ENCODE measurements at places on chromosomes 13 and 19.

- no peak for DNase-seq
Measured at GRCh38 chr13:105232439-105232838, 1303.0 kb downstream of the EFNB2 start.

DNA sequence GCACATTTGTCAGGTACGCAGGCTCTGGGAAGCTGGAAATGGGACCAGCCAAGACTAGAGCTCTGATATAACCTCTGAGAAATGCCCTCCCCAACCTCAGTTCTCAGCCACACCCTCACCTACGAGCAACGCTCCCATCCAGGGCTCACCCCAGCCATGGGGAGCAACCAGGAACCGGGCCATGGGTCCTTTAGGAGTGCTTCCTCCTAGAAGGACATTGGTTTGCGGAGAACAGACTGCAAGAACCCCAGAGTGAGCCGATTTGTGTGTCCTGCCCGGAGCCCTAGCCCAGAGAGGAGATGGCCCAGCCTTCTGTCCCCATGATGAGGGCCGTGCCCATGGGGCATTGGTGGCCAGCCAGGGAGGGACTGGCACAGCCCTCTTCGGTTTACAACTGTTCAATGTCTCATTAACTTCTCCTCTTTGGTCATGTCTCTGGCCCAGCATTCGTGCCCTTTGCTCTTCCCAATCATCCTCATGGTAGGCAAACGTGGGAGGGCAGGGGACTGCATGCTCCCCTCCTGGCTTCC is 32.9 kb upstream of the IGSF23 start:
- DNase-seq: no peak

GRCh38 chr13:50713523-50714248 is 129.8 kb downstream of the DLEU7 start:
- DNase-seq: no peak

GRCh38 chr13:108268466-108269112 is 929 bp upstream of the TNFSF13B start:
- no peak for DNase-seq

DNA sequence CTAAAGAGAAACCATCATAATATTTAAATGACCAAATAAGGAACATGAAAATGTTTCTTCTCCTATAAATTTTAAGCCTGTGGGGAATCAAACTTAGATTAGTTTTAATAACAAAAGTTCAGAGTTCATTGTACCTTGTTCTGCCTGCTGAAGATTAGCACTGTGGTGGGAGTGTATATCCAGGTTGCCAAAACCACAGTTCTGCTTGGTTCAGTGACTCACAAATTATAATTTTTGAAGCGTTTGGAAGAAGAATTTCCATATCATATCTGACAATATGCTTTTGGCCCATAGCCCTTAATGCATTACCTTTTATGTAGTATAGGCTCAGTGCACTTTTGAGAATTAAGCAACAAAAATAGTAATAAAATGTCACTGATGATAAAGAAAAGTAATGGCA is 545.2 kb downstream of the GPC6 start:
- DNase-seq: no peak

DNA sequence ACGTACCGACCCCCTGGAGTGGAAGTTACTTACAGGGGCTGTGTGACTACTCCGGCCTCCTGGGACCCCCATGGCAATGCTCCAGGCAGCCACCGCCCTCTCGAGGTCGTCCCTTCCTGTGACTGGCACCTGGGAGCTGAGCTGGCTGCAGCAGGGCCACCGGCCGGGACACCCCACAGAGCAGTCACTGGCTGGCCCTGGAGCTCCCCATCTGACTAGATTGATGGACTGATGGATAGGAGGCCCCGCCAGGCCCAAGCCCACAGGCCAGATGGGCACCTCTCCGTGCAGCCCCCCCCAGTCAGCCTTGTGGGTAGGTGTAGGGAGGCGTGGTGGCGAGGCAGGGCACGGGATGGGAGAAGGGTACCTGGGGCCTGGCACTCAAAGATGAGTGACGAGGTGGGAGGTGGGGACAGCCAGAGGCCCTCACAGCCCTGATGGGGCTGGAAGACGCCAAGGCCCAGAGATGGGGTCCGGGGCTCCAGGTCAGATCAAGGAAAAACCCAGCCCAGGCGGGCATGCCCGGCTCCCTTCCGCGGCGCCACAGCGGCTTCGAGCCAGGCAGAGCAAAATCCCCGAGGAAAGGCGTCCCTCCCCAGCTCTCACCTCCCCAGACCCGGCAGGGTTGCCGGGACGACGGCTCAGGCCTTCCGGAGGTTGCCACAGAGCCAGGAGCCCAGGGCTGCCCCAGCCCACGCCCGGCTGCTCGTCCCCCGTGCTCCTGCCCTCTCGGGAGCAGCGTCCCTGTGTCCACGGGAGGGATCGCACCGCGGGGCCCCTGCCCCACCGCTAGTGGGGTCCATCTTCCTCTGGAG is 8.4 kb downstream of the SLC39A3 start:
- DNase-seq: no peak

- DNase-seq: no peak
Measured at GRCh38 chr19:2633693-2634075, 68.8 kb downstream of the GNG7 start.

- DNase-seq: no peak
Measured at GRCh38 chr13:102472650-102473049, 70.8 kb upstream of the FGF14 start.

DNA sequence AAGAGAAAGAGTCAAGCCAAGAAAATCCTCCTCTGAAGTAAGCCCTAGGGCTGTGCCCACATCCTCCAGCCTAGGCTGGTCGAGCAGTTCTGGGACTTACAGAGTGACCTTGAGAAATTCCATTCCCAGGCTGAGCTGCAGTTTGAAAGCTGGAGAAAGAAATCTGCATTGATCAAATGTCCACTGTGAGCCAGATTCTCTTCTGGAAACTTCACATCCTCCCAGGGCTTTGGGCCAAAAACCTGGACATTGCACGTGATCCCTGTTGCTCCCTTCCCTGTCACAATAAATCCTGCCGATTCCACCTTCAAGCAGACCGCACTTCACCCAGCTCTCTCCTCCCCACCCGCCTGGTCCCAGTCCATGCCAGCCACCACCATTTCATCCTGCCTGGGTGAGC is 15.7 kb downstream of the TMEM143 start:
- DNase-seq: no peak

GRCh38 chr19:49150106-49150943 is 4.9 kb downstream of the HRC start:
- peak; percentile 77 for DNase-seq

DNA sequence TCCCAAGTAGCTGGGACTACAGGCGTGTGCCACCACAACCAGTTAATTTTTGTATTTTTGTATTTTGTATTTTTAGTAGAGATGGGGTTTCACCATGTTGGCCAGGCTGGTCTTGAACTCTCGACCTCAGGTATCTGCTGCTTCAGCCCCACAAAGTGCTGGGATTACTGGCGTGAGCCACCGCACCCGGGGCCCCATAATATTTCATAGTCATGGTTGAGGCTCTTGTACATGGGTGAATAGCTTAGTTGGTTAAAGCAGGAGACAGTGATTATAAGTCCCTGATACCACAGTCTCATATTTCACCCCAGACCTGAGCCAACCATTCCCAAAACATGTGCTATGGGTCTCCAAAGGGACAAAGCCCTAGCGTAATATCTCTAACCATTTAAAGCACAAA is 26.1 kb downstream of the MBNL2 start:
- DNase-seq: no peak

DNA sequence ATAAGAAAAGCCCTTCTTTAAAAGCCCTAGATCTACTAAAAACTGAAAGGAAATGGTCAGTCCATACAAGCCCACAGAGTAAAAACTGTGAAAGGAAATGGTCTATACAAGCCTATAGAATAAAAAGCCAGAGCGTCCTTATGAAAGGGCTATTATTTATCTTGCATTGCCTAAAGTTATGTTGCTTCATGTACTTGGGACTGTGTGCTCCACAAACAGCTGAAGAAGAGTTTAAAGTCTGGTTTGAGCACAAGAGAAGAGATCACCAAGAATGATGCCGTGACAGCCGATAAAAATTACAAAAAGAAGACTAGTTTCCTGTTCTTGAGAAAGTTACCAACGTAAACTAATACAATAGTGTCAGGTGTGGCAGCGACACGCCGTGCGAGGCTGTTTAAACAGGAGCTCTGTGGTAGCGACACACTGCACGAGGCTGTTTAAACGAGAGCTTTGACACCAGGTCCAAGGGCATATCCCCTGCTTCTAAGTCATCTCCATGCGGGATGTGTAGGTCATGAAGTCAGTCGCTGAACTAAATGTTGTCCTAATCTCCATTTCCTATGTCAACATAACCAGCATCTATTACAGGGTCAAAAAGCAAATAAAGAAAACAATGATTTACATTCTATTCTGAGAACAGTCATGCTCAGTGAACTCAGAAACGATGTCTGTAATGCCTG is 24.9 kb downstream of the PCID2 start:
- DNase-seq: no peak

DNA sequence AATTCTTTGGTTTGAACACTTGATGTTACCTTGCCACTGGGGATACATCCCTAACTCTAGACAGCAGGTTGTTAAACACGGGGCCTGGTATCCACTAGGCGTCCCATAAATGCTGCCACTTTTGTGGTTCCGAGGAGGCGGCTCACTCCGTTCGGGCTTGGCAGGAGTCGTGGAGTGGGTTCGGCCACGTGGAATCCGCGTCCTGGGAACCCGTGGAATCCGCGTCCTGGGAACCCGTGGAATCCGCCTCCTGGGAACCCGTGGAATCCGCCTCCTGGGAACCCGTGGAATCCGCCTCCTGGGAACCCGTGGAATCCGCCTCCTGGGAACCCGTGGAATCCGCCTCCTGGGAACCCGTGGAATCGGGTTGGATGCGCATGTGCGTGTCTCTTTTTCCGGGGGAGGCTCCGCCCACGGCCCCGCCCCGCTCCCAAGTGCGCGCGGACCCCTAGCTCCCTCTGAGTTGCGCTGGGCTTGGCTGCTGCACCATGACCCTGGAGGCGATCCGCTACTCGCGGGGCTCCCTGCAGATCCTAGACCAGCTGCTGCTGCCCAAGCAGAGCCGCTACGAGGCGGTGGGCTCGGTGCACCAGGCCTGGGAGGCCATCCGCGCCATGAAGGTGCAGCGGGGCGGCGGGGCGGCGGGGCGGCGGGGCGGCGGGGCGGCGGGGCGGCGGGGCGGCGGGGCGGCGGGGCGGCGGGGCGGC is at the start of gene MRI1:
MRI1 (plus strand) TSS at position 422 of the 707 bp plus-strand sequence; CDS start at position 489, 67 bp downstream.
- peak; percentile 83 for DNase-seq

- DNase-seq: no peak
Measured at GRCh38 chr13:78326633-78327032, 276.7 kb downstream of the POU4F1 start.

GRCh38 chr13:72652681-72653080 is 74.7 kb downstream of the MZT1 start:
- DNase-seq: no peak

DNA sequence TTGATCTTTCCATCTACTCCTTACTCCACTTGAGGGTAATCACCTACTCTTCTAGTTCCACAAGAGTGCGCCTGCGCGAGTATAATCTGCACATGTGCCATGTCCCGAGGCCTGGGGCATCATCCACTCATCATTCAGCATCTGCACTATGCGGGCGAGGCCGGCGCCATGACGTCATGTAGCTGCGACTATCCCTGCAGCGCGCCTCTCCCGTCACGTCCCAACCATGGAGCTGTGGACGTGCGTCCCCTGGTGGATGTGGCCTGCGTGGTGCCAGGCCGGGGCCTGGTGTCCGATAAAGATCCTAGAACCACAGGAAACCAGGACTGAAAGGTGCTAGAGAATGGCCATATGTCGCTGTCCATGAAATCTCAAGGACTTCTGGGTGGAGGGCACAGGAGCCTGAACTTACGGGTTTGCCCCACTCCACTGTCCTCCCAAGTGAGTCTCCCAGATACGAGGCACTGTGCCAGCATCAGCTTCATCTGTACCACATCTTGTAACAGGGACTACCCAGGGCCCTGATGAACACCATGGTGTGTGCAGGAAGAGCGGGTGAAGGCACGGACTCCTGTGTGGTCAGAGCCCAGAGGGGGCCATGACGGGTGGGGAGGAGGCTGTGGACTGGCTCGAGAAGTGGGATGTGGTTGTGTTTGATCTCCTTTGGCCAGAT is 2.7 kb upstream of the KLK2 start:
- no peak for DNase-seq

DNA sequence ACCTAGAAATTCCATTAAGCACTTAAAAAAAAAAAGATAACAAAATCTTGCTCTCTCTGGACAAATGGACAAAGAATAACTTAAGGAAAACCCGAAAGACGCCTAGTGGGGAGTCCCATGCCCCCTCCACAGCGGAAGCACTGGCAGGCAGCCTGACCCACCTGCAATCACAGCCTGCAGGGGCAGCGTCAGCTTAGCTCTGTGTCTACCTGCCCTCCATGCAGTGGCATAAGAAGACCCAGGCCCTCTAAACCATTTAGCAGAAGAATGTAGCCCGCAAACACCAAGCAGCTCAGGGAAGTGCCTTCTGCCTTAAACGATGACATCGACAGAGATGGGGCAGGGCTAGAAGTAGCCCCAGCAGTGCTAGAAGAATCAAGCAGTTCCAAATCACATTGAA is 36.0 kb downstream of the KCTD15 start:
- DNase-seq: no peak

DNA sequence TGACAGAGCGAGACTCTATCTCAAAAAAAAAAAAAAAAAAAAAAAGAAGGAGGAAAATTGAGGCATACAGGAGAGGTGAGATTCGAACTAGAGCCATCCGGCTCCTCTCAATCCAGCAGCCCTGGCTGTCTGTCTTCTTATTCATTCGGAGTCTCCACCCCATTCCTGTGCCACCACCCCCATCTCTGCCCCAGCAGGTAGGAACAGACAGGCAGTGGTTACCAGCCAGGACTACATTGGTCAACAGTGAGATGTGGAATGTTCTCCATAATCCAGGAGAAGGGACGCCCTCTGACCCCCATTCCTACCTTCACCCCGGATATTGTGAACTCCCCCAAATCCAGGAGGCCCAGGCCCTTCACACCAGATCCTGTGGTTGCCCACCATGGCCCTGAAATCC is 6.6 kb upstream of the S1PR2 start:
- DNase-seq: no peak

DNA sequence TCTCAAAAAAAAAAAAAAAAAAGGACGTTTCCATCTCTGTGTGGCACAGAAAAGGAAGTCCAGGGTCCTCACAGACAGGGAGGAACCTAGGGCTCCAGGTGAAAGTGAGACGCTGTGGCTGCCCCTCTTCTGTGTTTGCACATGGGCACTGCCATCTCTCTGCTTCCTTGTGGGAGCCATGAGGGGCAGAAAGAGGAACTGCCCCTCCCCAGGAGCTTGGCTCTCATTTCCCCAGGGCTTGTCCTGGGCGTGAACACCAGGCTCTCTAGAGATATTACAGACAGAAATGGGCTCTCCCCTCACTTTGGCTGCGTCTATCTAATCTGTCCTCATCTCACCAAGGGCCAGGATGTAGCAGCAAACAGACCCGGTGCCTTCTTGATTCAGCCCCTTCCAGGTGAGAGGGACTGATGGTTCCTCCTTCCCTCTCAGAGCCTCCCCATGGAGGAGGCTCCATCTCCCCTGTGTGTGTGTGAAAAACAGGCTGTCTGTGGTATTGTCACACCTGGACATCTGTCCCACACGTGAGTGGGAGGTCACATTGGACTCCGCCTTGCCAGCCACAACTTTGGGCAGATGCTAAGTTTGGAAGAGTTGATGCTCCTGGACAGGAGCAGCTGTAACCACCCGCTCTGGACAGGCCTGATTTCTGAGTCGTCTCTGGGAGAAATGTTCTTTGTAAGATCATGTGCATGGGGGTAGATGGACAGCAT is 840 bp upstream of the LILRA4 start:
- no peak for DNase-seq
